ENCODE measurements at places on chromosomes 11 and 22.

GRCh38 chr22:30044881-30045493, 35.3 kb upstream of the HORMAD2 start:
- no peak for DNase-seq

- no peak for DNase-seq
Observed at GRCh38 chr22:50264104-50264745, 2.7 kb upstream of the MAPK12 start.

DNA sequence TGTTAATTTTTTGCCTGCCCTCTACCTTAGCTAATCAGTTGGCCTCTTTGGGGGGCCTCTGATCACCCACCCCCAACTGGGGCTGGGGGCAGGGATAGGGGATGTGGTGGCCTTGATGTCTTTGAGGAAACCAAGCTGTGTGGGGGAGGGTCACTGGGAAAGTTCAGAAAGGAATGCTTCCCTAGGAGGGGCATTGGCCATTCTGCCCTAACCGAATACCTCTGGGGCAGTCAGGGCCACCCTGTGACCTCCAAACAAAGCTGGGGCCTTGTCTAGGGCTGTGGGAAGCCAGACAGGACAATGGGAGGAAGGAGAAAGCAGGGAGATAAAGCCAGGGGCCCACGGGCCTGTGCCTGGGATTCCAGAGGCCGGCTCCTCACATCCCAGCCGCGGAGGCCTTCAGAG, 97.5 kb downstream of the TSPAN18 start:
- DNase-seq, result no peak

DNA sequence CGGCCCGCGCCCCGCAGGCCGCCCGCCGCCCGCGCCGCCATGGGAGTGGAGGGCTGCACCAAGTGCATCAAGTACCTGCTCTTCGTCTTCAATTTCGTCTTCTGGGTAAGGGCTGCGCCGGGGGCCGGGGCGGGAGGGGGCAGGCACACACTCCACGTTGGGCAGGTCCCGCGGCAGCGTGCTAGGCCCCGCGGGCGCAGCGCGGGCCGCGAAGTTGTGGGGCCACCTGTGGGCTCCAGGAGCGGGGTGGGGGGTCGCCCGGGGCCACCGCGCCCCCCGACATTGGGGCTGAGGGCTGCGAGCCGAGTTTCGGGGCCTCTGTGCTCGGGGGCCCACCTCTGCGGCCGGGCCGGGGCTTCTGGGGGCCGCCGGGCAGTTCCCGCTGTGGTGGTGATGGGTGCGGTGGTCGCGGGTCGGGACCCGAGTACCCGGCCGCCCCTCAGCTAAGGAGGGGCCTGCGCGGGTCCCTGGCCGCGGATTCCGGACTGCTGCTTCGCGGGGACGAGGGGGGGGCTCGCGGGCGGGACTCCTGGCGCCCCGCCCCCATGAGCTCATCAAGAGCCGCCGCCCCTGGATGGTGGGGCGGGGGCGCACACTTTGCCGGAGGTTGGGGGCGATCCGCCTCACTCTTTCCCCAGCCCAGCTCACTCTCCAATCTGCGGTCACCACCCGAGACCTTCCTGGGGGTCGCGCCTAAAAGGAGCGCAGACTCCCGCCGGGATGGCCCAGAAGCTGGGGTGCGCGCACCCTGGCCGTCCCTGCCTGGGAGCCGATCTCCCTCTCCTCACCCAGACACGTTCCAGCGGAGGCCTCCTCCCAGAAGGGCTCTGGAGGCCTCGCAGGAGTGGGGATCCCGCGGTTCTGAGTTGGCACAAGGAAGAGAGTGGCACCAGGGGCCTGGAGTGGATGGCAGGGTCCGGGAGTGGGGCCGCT, 667 bp downstream of the CD81 start:
- DNase-seq, result peak; percentile 47

DNA sequence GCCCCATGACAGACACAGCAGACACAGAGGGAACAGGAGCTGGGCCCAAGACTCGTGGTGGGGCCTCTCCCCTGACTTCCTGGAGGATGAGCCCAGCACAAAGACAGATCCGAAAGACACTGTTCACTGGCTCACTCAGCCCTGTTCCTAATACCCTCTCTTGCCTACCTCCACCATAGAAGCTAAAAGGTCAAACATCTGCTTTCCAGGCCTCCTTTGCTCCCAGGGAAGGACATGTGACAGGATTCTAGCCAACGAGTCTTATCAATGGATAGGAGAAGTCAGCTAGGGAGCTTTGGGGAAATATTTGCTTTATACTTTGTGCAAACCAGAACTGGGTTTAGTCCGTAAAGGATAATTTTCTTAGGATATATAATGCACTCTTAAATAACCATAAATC, 8.4 kb upstream of the CLMP start:
- no peak for DNase-seq

- DNase-seq, result no peak
Observed at GRCh38 chr22:18101536-18101935, 9.1 kb upstream of the TUBA8 start.

DNA sequence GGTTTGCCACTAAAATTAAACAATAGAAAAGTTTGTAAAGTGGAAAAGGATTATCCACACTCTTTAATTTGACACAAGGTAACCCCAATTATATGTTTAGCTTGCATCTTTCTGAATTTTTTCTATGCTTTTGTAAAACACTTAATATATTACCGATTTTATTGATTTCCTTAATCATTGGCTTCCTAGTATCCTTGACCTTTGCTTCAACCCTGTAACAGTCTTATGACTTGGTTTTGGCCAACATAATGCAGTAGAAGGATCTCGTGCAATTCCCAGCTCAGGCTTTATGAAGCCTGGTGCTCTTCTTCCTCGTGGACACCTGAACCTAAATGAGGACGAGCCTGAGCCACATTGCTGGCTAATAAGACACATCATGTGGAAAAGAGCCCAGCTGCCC, 23.6 kb upstream of the CASP4 start:
- DNase-seq, result no peak

GRCh38 chr11:129148487-129148886, 43.6 kb downstream of the ARHGAP32 start:
- no peak for DNase-seq

DNA sequence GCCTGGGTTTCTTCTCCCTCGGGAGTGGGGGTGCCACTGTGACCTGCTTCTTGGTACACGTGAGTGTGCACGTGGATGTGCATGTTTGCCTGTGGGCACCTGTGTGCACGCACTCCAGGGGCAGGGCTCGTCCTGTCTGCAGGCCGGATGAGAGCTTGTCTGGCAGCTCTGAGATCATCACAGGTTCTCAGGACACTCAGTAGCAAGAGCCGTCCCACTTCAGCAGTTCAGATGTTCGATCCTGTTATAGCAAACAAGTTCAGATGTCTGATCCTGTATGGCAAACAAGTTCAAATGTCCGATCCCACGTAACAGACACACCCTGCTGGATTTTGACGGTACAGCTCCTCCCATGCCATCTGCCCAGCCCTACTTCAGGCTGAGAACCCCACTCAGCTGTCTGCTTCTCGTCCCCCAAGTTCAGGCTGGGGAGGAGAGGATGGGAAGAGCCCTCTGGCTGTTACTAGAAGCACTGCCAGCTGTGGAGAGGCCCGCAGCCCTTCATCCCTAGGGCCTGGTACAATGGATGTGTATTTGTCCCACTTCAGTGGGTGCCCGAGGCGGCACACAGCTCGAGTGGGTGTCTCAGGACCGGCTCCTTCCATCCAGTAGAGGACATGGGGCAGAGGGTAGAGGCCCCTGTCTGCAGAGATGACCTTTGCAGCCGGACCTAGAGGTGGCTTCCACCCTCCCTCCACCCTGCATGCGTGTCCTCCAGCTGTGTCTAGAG, 1126.9 kb downstream of the BRD1 start:
- no peak for DNase-seq

GRCh38 chr22:24190596-24191208, 9.4 kb downstream of the SUSD2 start:
- no peak for DNase-seq

- no peak for DNase-seq
Observed at GRCh38 chr11:35160246-35160824, 21.4 kb downstream of the CD44 start.

DNA sequence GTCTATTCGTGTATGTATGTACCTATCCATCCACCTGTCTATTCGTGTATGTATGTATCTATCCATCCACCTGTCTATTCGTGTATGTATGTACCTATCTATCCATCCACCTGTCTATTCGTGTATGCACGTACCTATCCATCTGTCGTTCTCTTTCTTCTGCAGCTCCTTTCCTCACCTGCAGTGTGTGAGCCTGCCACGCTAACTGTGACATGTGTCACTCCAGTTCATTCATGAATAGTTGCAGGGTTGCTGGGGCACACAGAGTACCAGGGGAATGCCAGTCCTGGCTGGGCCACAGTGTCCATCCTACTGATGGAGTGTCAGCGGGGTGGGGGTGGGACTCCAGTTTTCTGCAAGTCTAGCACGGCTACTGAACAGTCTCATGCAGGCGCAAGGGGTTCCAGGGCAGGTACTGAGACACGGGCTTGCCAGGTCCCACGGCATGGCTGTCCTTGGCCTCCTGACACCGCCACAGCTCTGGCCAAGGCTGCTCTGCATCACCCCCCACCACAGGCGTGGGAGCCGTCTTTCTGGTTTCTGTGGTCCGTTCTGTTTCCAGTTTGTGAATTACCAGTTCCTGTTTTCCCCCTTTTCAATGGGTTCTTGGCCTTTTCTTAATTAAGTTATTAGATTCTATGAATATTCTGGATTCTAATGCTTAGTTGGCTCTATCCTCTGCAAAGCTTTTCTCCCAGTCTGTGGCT, 88.8 kb upstream of the CLDN5 start:
- no peak for DNase-seq

- DNase-seq, result no peak
Observed at GRCh38 chr11:12207384-12208150, 97.2 kb downstream of the MICAL2 start.

GRCh38 chr11:10646681-10647355, 46.7 kb downstream of the IRAG1 start:
- no peak for DNase-seq

DNA sequence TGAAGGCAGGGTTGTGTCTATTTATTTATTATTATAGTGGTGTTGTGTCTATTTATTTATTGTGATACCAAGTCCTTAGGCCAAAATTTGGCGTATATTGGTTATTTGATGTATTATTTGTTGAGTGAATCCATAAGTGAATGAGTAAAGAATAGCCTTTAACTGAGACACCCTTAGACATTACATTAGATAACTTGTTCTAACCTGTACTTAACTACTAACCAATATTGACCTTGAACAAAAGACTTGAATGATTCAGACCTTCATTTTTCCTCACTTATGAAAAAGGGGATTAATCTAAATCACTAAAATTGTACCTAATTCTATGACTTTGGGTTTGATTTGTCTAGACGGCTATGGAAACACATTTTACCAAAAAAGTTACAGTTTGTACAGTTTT, 370.5 kb downstream of the JRKL start:
- DNase-seq, result no peak

GRCh38 chr11:70522593-70523311, 124.4 kb downstream of the CTTN start:
- DNase-seq, result no peak

DNA sequence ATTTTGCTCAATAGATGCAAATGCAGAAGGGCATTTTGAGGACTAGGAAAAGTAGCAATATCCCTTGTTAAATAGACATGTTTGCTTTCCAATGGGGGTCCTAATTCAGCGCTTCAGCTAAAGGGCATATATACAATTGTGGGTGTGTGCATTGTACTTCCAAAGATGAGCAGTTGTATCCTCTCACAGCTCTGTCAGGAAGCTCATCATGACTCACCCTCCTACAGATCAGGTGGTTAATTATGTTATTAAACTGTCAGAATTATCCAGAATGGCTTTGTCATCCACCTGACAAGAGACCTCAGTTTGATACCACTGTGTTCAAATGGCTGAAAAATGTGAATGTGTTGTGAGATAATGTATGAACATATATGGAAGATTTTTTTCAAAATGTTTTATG, 252.2 kb upstream of the MTNR1B start:
- DNase-seq, result no peak

DNA sequence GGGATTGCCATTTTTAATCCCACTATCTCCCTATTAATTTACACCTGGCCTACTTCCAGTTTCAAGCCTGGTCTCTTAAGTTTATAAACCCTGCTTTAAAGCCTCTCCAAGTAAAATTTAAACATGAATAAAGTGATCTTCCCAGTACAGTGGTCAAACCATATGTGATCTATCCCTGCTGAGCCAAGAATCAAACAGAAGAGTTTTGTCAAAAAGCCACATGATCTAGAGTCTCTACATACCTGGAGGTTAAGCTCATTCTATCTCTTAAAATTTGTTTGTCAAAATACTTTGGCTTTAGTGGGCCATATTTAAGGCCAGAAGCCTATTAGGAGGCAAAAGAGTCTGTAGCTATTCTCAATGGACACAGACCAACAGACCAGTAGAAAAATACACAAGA, 42.9 kb upstream of the DDI1 start:
- no peak for DNase-seq

- DNase-seq, result no peak
Observed at GRCh38 chr11:12243911-12244550, 133.3 kb upstream of the PARVA start.

GRCh38 chr11:117662255-117662654, 134.8 kb downstream of the DSCAML1 start:
- DNase-seq, result no peak

- DNase-seq, result no peak
Observed at GRCh38 chr11:44453871-44454270, 111.6 kb upstream of the CD82 start.

All from activated T-helper 9 cell treated with anti-CD3 and anti-CD28 coated beads, Interleukin-2, amount 50 U/mL, for 16 hours (primary cell).